Fibroblast of mammary gland (primary cell): ENCODE measurements at places on chromosomes 5 and 9.

- DNase-seq = no peak
Observed at GRCh38 chr9:27622693-27623340, 49.5 kb upstream of the C9orf72 start.

DNA sequence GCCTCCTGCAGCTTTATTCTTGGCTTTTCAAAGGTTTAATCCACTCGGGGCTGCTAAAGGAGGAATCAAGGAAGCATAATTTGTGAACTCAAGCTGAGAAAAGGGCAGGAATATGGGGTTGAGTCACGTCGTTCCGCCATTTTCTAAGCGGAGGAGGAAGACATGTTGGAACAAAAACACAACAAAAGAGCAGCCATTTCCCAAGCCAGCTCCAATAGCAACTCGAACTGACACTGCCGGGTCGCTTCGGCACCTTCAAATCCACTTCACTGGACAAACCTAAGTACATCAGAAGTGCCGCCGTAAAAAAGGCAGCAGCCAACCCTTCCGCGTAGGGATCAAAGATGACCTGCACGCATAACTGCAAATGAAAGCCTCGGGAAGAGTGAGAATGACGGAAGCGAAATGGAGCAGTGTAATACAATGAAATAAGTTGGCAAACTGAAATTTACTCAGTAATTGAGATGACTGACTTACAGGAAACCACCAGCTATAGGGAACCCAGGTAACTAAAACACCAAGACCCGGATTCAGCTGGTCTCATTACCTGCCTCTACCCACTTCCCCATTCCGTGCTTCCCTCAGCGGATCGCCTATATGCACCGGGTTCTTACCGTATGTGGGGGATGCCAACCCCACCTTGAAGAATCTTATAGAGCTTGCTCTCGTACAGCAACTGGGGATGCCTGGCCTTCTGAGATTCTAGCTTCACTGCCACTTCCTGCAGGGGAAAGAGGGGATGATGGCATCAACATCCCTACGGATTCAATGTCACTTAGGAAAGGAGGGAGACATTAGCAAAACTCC is 1.6 kb downstream of the CSNK1A1 start:
- peak; percentile 70 for DNase-seq

- no peak for DNase-seq
Observed at GRCh38 chr5:106303911-106304310, 1366.8 kb downstream of the EFNA5 start.

DNA sequence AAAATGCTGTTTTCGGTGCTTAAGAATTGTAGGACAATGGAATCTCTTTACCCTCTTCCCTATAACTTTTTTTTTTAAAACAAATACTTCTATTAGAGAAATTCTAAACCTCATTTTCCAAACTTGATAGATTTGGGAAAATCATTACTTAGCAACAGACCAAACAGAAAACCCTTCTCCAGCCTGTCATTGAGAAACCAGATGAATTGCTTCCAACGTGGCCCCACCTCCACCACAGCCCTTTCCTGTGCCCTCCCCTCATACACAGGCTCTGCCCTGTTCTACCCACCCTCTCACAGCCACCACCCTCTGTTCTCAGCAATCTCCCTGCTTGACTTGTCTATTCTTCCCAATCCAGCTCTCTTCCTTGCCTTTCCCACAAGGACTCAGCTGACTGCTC is 221.2 kb downstream of the DMRT2 start:
- DNase-seq = no peak

- no peak for DNase-seq
Observed at GRCh38 chr9:13431222-13431536, 151.7 kb upstream of the MPDZ start.

DNA sequence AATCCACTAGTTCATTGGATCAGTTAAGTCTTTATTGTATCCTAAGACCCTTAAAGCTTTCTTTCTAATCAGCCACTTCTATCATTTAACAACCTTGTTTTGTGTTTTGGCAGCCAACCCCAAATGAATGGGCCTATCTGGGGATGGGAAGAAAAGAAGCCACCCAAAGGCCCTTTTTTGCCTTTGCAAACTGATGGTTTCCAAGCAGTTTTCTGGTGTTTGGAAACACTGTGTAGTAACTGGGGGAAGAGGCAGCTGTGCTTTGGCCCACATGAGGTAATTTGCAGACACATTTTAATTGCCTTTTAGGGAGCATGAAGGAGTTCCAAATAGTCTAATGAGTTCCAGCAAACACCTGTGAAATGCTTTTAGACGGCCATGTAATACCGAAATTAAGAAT is 1751.3 kb upstream of the WWC1 start:
- DNase-seq = no peak

DNA sequence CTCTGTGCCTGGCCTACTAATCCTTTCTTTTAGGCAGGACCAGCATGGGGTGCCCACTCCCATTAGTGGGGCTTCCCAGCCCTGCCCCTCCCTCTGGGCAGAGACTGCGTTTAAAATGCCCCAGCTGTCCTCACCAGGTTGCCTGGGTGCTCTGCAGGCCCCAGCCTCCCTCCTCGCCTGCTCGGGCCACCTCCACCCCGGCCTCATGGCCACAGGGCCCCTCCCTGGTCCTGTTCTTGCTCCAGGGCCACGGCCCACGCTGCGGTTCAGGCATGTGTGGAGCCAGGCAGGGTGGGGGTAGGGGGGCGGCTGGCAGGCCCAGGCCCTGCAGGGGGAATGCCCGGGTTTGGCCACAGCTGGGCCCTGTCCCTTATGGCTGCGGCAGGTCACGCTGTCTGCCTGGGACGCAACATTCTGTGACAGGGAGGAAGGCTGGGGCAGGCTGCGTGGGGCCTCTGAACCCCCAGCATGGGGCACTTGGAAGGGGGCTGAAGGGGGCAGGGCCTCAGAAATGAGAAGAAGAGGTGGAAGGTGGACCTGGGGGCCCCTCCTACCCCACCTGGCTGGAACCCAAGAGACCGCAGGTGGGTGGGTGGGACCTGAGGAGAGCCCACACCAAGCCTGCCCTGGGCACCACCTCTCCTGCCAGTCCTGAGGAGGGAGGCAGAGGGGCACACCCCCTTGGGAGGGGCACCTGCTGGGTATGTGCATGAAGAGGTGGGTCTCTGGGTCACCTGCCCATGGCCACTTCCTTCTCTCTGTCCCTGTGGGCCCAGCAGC is at the start of gene LCN12:
TSS of gene LCN12 (plus strand) at position 733 of the 780 bp plus-strand sequence. CDS start 55 bp downstream, outside the sequence.
- DNase-seq = no peak

DNA sequence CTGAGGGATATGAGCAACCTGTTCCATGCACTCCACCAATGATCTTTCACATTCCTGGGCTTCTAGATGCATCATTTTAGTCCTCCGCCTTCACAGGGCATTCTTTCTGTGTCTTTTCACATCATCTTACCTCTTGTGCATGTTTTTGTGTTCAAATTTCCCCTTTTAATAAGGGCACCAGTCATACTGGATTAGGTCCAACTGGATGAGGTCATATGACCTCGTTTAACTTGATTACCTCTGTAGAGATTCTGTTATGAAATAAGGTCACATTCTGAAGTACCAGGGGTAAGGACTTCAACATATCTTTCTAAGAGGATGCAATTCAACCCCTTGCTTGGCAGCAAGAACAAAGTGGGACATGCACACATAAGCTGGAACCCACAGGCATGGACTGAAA is 335.3 kb upstream of the TLE4 start:
- DNase-seq = peak; percentile 10

GRCh38 chr9:113837334-113837733 is 38.8 kb upstream of the ZNF618 start:
- DNase-seq = no peak

DNA sequence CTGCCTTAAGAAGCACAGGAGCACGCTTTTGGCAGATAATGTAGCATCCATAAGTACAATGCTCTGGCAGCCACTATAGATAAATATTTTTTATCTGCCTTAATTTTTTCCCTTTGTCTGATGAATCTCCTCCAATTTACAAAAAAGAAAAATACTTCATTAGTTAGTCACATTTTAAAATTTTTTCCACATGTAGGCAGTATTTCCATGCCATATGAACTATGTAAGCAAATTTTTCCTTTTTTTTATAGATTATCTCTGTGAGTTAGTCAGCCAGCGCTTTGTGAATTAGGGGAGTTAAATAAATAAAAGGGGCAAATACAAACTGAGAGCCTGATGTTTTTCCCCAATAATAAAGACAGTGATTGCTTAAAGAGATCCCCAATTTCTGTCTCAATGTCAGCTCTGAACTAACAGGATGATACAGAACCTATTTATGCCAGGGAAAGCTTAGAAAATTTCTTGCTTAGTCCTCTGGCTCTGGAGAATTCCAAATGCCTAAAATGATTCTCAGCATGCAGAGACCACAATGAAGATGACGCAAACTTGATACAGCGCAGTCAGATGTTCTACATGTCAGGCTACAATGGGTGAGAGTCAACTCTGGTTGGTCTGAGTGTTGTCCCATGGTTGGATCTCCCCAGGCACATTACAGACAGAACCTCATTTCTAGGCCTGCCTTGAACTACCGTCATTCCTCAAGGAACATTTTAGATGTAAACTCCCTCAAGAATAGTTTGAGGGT is 390.4 kb upstream of the CDH6 start:
- no peak for DNase-seq

- peak; percentile 91 for DNase-seq
Observed at GRCh38 chr5:66653325-66653724, 57.1 kb downstream of the MAST4 start.

GRCh38 chr5:147081311-147081764 is 153.5 kb upstream of the STK32A start:
- DNase-seq = no peak

- no peak for DNase-seq
Observed at GRCh38 chr9:129458155-129458661, 162.7 kb downstream of the C9orf50 start.

DNA sequence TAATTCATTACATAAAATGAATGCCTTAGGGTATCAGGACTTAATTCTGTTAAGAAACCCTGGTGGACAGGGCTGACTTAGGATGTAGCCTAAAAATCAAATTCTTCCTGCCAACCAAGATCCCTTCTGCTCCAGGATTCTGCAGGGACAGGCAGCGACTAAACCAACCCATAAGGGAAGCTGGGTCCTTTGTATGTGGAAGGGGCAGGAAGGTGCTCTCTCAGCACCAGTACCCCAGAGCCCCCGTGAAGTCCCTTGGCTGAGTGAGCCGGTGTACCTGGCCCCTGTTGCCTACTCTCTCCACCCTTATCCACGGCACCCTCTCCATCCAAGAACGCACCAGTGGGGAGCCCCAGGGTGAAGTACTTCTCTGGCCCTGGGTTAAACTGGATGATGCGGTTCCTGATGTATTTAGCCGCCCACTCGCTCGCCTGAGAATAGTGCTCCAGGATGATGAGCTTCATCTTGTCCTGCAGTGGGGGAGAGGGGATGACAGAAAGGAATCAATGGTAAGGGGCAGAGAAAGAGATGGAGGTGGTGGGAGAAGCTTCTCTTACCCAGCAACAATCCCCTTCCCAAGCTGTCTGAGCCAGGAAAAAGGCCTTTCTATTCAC is 1.1 kb downstream of the GNPDA1 start:
- DNase-seq = no peak

DNA sequence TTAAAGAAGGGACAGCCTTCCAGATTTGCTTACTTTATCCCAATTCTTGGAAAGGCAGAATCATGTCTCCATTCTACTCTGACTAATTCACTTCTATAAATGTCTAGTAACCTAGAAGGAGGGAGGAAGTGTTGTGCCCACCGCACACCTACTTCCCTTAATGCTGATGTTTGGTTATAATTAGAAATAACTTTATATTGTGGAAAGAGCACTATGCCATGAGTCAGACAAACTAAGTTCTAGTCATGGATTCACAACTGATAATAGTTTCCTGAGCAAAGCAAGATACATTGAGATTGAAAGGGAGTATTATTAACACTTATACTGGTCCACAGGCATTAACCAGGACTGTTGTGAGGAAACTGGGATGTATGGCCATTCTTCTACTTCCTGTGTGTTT is 345.9 kb upstream of the RPS23 start:
- no peak for DNase-seq

DNA sequence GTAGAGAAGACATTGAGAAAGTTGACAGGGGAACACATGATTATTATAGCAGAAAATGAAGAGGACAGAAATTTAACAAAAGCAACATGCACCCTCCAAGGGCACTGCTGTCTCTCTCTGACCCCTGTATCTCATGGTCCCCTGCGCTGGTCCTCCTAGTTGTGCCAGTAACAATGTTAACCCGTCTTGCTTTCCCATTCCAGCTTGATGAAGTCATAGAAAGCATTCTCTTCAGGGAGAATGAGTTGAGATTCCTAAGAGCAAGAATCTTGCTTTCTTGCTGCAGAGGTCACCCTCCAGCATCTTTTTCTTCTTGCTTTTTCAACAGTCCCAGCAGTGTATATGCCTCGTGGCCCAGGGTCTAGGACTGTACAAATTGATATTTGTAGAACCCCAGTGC is 279.6 kb upstream of the ADAMTSL1 start:
- no peak for DNase-seq

- peak; percentile 99 for DNase-seq
Observed at GRCh38 chr5:98341038-98342032, 432.1 kb upstream of the RGMB start.

- no peak for DNase-seq
Observed at GRCh38 chr9:976943-977837, 735 bp downstream of the DMRT3 start.

- no peak for DNase-seq
Observed at GRCh38 chr5:6085341-6085860, 292.9 kb downstream of the MED10 start.

GRCh38 chr5:76813982-76814562 is 4.8 kb upstream of the F2RL1 start:
- peak; percentile 94 for DNase-seq

DNA sequence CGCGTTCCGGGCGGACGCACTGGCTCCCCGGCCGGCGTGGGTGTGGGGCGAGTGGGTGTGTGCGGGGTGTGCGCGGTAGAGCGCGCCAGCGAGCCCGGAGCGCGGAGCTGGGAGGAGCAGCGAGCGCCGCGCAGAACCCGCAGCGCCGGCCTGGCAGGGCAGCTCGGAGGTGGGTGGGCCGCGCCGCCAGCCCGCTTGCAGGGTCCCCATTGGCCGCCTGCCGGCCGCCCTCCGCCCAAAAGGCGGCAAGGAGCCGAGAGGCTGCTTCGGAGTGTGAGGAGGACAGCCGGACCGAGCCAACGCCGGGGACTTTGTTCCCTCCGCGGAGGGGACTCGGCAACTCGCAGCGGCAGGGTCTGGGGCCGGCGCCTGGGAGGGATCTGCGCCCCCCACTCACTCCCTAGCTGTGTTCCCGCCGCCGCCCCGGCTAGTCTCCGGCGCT is at the start of gene DAPK1:
TSS of gene DAPK1 (plus strand) at position 264 of the 442 bp plus-strand sequence. CDS start 1,211 bp downstream, outside the sequence.
- DNase-seq = peak; percentile 13

GRCh38 chr9:133684121-133684935 is 48.2 kb downstream of the DBH start:
- DNase-seq = no peak

DNA sequence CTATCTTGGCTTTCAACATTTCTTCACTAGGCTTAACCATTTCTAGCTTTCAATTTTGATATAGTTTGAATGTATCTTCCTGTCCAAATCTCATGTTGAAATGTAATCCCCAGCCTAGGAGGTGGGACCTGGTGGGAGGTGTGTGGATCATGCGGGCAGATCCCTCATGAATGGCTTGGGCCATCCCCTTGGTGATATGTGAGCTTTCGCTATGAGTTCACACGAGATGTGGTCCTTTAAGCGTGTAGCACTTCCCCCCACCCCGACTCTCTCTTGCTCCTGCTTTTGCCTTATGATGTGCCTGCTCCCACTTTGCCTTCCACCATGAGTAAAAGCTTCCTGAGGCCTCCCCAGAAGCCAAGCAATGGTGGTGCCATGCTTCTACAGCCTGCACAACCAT is 40.6 kb downstream of the PHAX start:
- no peak for DNase-seq
